RCC 7860 (cell line): ENCODE measurements at places on chromosomes 2 and 18.
A peak's percentile ranks its signal among the peaks of the same experiment; 100 is the strongest.

DNA sequence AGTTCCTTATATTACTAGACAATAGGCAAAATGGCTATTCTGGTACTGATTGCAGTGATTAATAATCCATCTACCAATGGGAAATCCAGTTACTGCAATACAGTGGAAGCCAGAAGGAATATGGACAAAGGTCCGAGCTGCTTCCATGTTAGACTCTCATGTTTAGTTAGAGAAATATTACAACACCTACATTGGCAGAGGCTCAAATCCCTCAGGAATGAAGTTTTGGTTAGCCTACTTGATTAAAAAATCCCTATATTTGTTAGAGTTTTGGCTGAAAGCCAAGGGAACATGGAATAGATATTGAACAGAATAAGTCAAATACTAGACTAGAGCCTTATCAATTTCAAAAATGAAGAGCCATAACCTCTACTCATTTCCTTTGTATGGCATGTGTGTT is 48.5 kb downstream of the ARL6IP6 start:
- DNase-seq = no peak

GRCh38 chr2:18605115-18605514 is 15.7 kb upstream of the NT5C1B start:
- DNase-seq = no peak

GRCh38 chr2:64625299-64626145 is 28.2 kb downstream of the SERTAD2 start:
- DNase-seq = no peak

GRCh38 chr2:207072571-207072970 is 93.2 kb downstream of the KLF7 start:
- DNase-seq = no peak

DNA sequence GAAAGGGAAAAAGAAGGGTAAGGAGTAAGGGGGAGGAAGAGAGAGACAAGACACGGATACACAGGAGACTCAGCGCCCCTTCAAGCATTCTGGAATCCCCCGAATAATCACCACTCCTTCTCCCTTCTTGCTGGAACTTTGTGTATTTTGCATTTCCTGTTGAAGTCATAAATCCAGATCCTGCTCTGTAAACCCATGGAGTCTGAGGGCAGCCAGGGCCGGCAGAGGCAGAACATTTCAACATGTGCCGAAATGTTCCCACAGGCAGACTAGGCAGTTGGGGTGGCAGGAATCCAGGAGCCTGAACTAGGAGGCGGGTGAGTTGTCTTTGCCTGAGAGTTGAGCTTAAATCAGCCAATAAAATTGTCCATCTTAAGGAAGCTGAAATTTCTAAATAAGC is 193.1 kb downstream of the SH3RF3 start:
- DNase-seq = no peak

- no peak for DNase-seq
Observed at GRCh38 chr2:113723411-113723810, 33.0 kb downstream of the SLC35F5 start.

DNA sequence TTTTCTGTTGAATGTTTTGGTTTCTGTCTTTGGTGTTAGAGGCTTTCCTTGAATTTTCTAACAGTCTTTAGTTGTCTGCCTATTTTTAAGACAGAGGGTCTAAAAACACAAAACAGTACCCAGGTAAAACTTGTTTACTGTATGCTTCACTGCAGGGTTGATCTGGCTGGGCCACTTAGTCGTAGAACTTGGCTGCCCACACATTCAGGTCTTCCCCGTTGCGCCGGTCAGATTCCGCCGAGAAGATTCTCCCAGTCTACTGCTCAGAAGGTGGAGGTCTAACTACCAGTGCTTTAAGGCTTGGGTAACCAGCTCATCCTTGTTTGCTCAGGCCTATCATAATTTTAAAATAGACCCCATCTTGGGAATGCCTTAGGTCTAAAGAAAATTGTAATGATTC is 24.6 kb upstream of the DNAH6 start:
- DNase-seq = no peak

DNA sequence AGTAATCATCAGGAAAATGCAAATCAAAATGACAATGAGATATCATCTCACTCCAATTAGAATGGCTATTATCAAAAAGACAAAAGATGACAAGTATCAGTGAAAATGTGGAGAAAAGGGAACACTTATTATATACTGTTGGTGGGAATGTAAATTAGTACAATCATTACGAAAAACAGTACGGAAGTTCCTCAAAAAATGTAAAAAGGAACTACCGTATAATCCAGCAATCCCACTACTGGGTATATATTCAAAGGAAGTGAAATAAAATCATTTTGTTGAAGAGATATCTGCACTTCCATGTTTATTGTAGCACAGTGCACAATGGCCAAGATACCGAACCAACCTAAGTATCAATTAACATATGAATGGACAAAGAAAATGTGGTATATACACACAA is 52.4 kb upstream of the TEX51 start:
- DNase-seq = no peak

DNA sequence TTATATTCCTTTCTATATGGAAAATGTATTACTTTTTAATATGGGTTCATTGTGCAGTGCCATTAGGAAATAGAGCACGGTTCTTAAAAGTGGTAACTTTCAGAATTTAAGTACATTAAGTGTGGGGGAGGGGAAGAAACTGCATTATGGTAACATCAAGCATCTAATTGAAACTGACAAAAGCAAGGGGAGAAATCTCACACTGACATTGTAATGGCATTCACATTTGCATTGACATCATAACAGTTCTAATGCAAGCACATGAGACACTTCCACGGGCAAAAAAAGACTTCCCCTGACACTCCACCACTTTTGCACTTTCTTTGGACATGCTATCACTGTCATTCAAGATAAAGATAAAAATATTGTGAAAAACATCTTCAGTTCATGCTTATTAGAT is 431.3 kb upstream of the SMIM21 start:
- no peak for DNase-seq

DNA sequence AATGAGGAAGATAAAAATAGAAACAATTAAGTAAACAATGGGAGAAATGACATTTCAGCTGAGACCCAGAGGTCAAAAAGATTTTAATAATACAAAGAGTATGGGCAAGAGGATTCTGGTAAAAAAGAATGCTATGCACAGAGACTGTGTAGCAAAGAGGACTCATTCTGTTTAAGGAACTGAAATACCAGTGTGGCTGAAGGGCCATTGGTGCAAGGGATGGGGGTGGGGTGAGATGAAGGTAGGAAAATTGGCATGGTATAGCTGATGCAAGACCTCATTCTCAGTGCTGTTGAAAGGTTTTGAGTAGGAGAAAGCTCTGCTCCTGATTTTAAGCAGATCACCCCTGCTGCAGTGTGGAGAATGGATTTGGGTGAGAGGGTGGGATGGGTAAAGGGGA is 10.8 kb downstream of the GALNT1 start:
- DNase-seq = no peak

- DNase-seq = no peak
Observed at GRCh38 chr2:42830922-42831574, 38.7 kb upstream of the HAAO start.

DNA sequence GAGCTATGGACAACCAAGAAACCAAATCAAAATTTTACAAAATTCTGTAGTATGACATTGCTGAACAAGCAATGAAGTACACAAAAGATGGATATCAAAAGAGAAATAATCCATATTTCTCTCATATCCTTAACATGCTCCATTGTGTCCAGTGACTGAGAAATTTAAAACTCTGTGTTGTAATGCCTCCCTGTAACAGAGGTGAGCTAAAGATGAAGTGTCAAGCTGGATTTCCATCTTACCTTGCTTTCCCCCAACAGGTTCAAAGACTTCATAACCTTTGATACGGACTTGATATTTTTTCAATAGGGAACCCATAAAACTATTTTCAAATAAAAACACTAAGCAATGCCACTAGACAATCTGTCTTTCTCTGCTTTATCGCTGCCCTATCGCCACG is 95.7 kb upstream of the SERTAD2 start:
- no peak for DNase-seq

DNA sequence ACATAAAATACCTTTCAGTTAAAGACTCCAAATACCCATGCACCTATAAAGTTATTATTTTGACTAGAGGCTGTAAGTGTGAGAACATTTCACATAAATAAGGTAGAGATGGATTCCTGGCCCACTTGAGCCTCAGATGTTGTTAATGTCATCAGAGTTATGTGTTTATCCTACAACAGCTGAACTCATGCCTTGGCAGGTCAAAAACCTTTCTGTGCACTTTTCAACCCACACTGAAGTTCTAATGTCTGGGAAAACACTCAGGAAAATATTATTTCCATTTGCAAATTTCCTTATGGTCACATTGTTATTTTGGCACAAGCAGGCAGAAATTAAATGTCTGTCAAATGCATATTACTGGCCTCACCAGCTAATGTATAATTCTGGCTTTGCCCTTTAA is 209.2 kb downstream of the LNPK start:
- no peak for DNase-seq

DNA sequence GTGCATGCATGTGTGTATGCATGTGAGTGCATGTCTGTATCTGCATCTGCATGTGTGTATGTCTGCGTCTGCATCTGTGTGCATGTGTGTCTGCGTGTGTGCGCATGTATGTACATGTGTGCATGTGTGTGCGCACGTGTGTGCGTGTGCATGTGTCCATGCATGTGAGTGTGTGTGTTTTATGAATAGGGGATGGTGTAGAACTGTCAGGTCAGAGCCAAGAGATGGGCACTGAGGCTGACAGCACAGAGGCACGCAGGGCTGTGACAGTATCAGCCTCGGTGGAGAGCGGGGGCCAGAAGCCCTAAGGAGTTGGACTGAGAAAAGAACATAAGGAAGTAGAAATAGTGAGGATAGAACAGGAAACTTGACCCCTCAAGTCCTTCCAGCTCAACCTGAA is 494.0 kb upstream of the MYT1L start:
- no peak for DNase-seq

DNA sequence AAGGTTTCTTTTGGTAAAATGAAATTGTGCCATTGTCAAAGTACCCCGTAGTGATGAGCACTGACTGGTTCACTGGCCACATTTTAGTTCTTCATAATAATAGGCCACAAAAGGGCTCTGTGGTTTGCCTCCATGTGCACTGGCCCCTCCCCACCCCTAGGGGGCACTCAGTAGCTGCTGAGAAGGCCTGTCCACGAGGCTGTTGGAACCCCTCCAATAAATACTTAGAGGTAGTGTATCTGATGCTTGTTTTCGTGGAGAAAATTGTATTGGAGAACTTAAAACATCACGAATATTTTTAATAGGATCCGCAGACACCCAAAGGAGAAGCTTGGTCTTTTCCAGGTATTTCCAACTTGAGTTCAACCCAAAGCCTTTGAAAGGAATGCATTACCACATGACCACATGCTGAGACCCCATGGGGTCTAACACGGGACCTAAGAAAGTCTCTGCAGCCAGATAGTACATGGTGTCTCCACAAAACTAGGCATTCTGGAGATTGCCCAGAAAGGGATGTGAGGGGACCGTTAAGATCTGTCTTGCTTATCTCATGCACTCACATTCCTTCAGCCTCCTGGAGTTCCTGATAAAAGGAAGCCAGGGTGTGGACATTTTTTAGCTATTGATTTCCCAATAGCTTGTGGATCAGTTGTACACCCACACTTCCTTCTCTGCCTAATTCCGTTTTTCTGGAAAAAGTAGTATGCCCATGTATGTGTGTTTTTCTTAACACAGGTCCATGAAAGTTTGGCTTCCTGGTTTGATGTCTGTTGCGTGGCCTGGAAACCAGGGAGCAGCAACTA is 28.5 kb upstream of the NOSTRIN start:
- peak; percentile 27 for DNase-seq

DNA sequence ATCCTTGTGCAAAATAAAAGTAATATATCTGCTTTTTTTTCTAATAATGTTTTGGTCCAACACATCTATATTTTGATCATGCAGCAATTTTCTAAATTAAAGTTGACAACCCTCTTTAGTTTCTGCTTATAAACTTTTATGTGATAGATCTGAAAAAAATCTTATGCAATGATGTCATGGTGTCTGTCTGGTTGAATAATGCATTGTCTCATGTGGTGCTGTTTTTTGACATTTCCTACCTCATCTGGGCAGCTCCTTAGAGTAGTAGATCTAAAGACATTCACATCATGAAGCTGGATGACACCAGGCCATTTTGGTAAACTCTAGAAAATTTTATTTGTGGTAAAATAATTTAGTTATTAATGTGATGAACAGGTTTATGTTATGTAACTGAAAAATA is 106.8 kb upstream of the FN1 start:
- DNase-seq = no peak

DNA sequence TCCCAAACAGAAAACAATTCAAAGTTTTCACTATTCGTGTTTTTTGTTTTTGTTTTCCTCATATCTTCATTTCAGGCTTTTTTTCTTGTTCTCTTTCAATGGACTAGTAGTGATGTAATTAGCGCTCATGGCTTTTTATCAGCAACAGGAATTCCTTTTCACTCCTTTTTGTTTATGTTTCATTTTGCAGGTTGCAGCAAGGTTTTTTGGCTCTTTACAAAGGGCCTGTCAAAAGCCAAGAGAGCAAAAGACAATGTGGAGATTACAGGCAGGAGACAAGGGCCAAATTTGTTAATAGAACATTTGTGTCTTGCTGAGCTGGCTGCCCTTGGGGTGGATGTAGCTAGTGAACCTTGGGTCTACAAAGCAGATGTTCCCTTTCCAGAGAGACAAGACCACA is 467.4 kb upstream of the CDH20 start:
- no peak for DNase-seq

DNA sequence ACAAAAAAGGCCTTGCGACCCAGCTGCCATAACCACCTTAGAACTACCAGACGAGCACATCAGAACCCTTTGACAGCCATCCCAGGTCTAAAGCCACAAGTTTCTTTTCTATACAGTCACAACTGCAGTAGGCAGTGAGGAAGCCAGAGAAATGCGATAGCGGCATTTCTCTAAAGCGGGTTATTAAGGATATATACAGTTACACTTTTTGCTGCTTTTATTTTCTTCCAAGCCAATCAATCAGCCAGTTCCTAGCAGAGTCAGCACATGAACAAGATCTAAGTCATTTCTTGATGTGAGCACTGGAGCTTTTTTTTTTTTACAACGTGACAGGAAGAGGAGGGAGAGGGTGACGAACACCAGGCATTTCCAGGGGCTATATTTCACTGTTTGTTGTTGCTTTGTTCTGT is 48.8 kb downstream of the FEZ2 start:
- DNase-seq = no peak

- no peak for DNase-seq
Observed at GRCh38 chr2:181380581-181380980, 76.6 kb upstream of the ITGA4 start.

- no peak for DNase-seq
Observed at GRCh38 chr2:74071426-74071825, 76.3 kb downstream of the BOLA3 start.

DNA sequence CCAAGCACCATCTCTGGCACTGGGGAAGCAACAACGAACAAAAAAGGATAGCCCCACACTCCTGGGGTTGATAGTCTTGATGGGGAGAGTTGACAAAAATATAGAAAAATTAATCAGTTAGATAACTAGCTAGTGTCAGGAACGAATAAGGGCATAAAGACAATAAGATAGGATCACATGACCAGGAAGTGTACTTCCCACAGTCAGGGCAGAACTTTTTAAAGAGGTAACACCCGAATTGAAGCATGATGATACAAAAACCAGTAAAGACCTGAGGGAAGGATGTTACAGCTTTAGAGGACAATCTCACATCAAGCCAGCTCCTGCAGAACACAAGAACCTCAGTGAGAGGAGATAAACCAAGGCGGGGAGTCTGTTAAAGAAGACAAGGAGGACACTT is 295.4 kb upstream of the CRIM1 start:
- DNase-seq = no peak

- no peak for DNase-seq
Observed at GRCh38 chr18:62461591-62461990, 61.2 kb upstream of the ZCCHC2 start.

- DNase-seq = peak; percentile 99
Observed at GRCh38 chr18:60053747-60054304, 154.0 kb downstream of the PMAIP1 start.

- DNase-seq = peak; percentile 65
Observed at GRCh38 chr2:30631051-30631671, 176.1 kb downstream of the CAPN13 start.
